Fibroblast of skin of right quadriceps (primary cell): ENCODE measurements at places on chromosomes 1 and 21.

DNA sequence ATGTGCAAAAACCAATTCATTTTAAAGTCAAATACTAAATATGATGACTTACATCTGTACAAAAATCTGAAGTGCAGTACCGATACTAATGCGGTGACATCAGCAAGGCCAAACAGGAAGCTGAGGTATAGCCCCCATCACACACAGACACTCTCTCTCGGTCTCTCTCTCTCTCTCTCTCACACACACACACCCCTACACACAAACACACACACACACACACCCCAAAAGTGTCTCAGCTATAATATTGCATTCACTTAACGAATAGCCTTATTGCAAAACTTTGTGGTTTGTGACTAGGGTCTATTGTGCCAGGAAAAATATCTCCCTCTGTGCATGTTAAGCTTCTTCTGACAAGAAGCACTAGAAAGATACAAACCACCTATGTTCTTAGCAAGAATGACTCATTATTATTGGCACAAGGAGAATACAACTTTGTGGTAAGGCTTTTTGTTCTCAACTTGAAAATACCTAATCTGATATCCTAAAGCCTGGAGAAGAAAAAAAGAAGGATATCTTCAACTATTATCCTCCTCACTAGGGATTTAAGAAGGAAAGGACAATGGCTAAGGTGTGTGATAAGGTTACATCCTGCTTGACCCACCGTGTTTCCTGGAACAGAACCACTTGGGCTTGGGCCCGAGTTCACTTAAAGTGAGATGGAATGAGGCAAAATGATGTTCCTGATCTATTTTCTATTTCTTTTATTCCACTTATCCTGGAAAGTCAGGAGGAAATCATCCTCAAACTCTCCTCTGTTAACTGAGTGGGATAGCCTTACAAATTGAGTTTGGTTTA, 107.1 kb downstream of the NIBAN1 start:
- peak; percentile 98 for DNase-seq

DNA sequence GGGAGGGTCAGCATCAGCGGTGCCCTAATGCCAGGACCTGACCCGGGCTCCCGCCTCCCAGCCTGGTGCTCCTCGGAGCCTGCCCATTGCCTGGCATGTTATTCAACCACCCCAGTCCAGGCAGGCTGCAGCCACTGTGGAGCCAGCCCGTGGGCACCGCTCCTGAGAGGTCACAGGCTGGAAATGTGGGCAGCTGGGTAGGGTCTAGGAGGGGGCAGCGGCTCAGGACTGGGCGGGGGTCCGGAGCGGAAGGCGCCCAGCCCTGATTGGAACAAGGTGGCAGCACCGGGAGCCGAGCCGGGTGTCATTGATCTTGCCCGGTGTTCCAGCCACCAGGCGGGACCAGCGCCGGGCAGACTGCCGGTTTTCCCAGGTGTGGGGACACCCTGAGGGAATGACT, 12.7 kb upstream of the RUNX3 start:
- no peak for DNase-seq

DNA sequence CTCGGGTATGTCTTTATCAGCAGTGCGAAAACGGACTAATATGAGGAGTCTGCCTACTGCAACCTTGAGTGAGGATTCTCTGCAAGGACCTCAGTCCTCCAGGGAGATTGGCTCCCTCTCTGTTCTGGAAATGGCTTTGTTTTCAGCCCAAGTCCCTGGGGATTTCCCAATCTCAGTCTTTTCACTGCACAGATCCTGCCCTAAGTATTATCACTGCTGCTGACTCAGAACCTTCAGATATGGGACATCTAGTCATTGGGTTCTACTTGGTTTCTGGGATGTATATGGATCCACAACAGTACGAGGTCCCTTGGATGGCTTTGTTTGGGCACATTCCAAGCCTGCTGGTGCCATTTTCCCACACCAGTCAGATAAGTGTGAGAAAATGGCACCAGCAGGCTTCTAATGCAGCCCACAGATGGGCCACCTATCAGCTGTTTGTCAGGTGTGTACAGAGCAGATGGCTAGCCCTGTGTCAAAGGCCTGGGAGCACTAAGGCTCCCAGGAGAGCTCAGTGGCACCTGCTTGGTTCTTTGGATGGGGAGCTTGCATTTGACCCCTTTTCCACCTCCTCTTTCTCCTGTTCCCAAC, 27.4 kb downstream of the ELF3 start:
- no peak for DNase-seq

DNA sequence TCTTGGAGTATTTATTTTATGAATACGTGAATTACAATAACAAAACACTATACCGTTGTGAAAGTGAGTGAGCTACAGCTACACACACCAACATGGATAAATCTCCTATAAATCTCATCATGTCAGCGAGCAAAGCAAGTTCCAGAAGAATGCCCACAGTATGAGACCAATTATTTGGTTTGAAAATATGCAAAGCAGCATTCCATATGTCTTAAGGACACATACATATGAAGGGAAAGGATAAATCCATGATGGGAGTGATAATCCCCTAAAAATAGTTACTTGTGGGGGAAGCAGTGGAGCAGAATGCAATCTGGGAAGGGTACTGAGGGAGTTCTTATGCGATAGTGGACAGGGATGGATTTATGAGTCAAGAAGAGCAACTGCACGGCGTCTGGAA, 261.3 kb downstream of the DISC1 start:
- DNase-seq, result peak; percentile 74

GRCh38 chr1:34656299-34656698, 98.5 kb upstream of the GJB5 start:
- no peak for DNase-seq

- peak; percentile 88 for DNase-seq
Observed at GRCh38 chr21:29221253-29221744, 77.4 kb upstream of the BACH1 start.

DNA sequence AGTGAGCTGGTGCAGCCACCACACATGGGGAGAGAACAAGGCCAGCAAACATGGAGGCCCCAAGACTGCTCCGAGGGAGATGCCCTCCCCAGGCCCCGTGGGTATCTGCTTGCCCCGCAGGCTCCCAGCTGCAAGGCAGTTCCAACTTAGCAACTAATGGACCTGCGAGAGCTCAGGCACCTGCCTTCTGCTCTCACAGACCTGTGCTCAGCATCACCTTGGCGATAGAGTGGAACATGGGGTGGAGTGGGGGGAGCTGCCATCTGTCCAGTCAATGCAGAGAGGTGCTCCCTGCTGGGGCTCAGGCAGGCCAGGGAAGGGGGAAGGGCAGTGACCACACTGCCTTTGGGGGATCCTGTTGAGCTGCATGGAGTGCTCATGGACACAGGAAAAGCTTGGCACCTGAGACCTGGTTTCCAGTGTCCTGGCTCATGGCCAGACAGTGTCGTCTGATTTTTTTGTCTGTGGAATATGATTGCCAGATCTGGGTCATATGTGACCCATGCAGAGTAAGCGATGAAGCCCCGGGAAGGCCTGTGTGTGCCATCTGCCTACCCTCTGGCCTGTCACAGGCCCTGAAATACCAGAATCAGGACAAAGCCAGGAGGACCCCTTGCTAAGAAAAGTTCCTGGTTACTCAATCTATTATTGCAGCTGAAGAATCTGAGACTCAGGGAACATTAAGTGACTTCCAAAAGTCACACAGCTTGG, 39.9 kb upstream of the TENT5C start:
- no peak for DNase-seq

GRCh38 chr1:37875833-37876232, 16.4 kb upstream of the MTF1 start:
- no peak for DNase-seq

DNA sequence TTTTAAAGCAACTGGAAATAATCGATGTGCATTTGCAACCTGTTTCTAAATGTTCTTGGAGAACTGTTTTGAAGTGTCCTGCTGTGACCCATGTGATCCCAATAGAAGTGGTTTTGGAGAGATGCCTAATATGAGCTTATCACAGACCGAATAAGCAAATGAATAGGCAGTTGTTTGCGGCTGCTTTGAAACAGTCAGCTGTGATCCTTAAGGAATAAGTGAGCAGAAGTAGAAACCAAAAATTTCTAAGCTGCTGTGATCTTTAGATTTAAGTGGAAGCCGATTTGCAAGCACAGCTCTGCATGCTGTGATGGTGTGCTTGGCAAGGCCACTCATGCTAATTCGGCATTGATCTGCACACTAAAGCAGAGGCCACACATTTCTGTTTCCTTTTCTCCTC, 329.5 kb upstream of the DUSP10 start:
- no peak for DNase-seq

DNA sequence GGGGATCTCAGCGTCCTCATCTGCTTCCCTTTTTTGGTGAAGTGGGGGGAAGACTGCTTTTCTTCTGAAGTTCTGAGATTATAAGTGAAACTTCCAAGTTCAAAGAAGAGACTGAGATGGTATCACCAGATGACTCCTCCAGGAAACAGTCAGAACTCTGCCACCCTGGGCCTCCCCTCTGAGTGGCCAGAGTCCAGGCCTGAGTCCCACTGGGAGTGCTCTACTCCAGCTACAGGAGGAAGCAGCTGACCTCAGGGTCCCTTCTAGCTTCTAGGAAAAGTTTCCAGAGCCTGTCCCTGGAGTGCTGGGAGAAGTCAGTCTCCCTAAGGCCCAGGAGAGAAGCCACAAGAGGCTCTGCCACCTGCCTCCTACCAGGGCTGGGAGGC, 104.7 kb downstream of the CASZ1 start:
- no peak for DNase-seq

DNA sequence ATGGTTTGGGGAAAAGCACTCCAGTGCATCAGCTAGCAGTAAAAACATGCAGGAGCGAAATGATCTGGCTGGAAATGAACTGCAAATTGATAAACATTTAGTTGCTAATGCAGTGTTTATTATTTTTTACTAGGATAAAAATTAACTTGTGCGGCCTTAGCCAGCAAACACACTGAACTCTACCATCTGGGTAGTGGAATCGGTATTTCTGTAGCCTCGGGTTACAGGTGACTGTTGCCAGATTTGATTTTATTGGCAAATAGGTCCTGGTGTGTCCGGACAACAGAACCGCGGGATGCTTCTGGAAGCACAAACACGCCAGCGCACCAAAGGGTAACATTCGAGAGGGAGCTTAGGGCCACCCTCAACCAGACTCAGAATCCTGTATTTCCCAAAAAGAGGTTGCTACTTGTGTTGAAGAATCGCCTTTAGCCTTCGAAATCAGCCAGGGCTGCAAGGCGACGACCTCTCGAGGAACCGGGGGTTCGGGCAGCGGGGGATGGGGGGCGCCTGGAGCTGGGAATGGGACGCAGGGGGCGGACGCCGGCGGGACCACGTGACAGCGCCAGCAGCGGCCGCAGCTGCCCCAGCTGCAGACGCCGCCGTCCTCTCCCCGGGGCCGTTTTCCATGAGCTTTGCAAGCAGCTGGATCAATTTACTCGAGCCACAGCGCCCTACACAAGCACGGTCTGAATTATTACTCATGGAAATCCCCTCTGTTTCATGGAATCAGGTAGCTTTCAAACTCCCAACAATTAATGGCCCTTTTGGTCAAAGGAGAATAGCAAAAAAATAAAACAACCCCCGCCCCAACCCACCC, 158.8 kb downstream of the TOMM20 start:
- DNase-seq, result no peak

DNA sequence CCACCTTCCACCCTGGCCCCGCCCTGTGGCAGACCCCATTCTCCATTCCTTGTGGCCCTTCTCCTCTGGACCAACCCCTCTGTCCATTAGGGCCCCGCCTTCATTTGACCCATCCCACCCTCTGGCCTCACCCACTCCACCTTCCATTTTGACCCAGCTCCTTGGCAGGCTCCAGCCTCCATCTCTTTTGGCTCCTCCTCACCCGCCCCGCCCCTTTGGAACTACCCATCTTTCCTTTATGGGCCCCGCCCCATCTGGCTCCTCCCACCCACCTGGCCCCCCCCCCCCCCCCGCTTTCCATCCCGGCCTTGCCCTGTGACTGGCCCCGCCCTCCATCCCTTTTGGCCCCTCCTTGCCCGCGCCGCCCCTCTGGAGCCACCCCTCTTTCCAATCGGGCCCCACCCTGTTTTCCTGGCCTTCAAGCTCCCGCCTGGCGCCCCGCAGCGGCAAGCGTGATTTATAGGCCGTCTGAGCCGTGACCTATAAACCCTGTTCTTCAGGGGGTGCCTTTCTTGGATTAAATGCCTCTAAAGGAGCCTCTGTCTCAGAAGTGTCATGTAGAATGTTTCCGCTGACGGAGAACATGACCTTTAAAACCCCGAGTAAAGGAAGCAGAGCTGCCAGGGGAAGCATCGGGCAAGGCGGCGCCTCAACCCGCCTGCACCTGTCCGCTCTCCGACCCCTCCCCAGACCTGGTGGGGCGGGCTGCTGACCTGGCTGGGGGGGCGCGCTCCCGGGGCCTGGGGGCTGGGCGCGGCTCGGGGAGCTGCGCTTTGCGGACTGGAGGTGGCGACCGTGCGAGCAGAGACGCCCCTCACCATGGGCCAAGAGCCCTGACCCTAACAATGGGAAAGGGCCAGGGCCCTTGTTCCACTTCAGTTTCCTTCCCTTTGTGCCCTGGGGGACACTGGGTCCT, 178.0 kb downstream of the CAMTA1 start:
- no peak for DNase-seq

GRCh38 chr1:193504920-193505319, 318.5 kb upstream of the B3GALT2 start:
- no peak for DNase-seq

- no peak for DNase-seq
Observed at GRCh38 chr21:15506086-15506485, 223.7 kb upstream of the USP25 start.

GRCh38 chr21:39651206-39651605, 38.5 kb downstream of the B3GALT5 start:
- DNase-seq, result peak; percentile 21

DNA sequence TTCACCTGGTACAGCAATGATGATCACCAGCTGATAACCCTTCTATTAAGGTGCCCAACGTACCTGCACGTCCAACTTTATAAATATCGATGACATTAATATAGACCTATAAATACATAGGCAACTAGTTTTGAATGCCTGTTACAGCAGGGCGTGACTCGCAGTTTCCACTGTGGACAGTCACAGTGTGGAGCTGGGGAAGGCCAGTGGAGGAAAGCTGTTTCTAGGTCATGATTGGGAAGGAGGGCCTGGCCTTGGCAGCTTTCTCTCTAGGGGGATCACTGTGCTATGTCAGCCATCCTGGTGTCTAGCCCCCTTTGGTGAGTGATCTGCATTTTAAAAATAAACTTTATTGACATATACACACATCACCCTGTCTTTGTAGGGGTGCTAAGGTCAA, 4.4 kb upstream of the PRDM15 start:
- no peak for DNase-seq

DNA sequence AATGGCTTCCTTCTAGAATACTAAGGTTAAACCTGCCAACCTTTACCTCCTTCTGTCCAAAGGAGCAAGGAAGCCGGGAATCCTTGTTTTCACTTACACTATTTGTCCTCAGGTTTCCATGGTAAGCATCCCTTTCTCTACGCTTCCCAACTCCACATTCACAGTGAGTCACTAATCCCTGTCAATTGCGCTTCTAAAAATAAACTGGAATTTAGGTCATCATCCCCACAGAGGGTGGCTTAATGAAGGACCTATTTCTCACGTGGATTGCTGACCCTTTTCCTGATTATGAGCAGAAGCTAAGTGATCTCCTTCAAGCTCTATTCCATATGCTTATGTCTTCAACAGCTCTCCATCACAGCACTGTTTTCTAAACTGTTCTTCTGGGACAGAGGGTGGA, 39.9 kb upstream of the ABCA4 start:
- DNase-seq, result peak; percentile 86
